ENCODE measurements at places on chromosomes 7 and 10.

DNA sequence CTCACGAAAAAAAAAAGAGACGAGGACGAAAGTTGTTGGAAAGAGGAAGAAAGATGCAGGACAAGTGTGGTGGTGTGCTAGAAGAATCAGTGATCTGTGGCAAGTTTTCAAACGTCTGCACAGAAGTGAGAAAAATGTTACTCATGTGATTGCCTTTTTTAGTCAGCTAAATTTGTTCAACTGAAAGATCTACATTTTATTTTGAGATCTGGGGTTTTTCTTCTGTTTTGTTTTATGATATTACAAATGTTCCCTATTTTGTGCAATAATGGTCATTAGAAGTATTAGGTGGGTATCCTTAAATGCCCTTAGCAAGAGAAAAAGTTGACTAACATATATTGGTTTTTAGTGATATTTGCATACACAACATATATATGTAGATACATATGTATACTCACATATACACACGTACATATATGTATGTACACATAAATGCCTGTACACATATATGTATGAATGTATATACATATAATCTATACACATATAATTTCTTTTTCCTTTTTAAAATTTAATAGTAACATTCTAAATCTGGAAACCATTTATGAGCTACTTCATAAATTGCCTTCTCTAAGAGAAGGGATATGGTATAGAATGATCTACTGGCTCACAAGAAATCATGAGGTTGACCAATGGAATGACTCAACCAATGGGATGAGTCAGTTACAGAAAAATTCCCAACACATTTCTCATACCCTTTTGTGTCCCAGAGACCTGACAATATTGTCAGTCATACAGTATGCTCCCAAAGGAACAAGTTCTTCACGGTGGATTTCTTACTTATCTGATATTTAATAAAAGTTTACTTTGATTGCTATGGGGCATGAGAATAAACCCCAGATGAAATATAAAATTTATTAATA, 38.4 kb downstream of the SLC39A12 start:
- no peak for DNase-seq

- no peak for DNase-seq
Observed at GRCh38 chr7:42315631-42316030, 78.6 kb upstream of the GLI3 start.

- no peak for DNase-seq
Observed at GRCh38 chr10:86286236-86287109, 80.1 kb downstream of the GRID1 start.

GRCh38 chr10:106355450-106355849, 809.1 kb downstream of the SORCS1 start:
- no peak for DNase-seq

GRCh38 chr7:14179781-14180180, 190.3 kb upstream of the ETV1 start:
- DNase-seq, result no peak

DNA sequence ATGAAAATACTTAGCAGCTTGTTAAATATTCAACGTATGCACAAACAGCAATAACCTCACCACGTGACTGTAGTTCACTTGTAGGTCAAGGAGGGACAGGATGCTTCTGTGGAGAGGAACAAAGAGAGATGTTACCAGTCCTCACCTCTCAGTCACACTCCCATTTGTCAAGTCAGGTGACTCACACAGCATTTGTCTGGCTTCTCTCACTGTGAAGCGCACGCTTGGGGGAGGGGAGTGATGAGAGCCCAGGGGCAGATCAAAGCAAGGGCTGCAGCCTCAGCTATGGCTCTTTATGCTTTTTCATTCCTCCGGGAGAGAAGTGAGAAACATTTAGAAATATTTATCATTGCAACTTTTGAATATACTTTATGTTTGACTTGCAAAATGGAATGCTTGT, 2.9 kb upstream of the RBM20 start:
- DNase-seq, result peak; percentile 42

DNA sequence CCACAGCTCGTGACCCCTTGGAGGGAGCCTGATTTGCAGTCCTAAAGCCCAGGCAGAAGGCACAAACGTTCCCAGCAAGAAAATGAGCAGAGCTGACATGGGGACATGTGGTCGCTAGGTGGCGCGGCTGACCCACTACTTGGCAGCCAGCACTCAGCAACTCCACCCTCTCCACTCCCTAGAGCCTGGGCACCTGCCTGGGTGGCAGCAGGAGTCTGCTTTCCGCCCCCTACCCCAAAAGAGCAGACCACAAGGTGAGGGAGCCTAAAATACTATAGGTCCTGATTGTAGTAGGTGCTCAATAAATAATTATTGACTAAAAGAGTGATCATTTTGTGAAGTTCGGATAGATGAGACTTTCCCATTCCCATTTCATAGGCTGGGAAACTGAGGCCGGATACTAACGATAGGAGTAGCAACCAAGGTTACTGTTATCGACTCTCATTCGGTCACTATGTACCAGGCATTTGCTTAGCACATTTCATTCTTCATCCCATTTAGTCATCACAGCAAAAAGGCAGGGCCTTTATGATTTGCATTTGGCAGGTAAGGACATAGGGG, 57.4 kb downstream of the NEUROG3 start:
- DNase-seq, result peak; percentile 85

- no peak for DNase-seq
Observed at GRCh38 chr7:158240801-158241200, 346.8 kb downstream of the PTPRN2 start.

DNA sequence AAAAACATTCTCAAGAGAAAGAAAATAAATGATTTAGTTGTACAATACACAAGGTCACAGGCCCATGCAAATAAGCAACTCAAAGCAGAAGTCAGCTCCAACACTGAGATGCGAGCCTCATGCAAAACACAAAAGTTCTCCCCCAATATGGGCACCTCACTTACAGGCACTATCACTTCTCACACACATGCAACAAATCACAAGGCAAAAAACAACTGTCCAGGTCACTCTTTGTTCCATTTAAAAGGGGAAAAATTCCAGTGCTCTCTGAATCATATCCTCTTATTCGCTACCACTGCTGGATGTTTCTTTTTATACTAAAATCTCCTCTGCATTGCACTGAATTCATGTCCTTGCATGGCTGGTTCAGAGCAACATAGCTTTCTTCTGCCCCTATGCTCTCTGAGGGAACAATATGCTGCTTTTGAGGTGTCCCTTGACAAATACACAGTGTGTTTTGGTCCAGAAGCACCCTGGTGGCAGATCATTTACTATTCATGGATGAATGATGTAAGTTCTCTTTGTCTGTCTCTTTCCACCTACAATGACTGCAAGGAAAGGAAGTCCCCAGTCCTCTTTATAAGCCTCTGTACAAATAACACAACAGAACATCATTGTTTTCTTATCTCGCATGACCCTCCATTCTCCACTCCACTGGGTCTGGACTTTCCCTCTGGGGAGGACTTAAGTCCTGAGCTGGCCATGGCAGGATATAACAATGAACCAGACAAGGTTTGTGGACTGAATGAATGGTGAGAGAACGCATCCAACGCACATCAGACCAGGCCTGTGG, 85.4 kb upstream of the GSDME start:
- no peak for DNase-seq

DNA sequence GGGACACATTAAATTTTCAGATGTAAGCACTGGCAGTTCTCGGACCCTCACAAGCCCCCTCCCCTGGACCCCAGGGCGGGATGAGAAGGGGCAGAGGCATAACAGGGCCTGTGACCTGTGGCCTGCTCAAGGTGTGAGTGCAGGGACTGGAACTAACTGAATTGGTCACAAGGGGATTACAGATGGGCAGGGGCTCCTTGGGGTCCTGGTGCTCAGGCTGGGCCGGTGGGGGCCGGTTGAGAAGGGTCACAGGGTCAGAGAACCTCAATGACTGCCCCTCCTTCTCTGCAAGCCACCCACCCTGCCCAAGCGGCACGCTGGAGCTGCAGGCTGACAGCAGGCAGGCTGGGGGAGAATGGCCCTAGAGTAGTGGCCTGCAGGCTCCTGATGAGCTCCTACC, 80.8 kb upstream of the PCBD1 start:
- no peak for DNase-seq

GRCh38 chr10:58089739-58090138, 178.0 kb downstream of the IPMK start:
- no peak for DNase-seq

Data from CD4-positive, alpha-beta T cell treated with Interleukin-6 for 4 hours (primary cell).